ENCODE measurements at places on chromosomes 3 and 15.

DNA sequence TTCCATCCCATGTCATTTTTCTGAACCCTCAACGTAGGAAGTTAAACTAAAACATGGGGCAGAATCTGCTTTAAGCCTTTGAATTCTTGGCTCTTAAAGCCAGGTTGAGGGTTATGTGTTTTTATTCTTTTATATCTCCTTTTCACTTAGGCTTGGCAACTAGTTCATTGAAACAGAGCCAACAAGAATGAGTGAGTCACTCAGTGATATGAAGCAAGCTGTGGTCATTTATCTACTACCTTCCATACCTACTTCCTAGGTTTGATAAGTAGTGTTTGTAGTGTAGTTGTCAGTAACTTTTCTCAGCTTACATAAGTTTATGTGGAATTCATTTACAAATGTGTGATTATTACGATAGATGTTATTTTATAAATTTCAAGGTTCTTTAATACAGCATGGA lies 67.4 kb downstream of the SNRPN start:
- no peak for DNase-seq

DNA sequence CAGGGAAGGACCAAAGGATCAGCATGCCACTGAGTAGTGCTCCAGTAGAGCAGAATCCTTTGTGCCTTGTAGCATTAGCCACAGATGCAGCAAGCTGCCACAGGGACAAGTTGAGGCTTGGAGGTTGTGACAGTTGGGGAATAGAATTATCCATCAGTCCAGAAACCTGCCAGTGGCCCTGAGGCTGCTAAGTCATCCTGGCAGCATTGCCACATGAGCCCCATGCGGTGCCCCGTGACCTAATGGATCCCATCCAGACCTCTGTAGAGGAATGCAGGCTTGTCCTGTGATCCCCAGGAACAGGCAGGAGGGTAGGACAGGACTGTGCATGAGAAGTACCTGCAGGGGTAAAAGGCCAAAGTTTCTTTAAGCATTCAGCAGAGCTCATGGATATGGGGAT lies 51.7 kb downstream of the BOC start:
- no peak for DNase-seq

DNA sequence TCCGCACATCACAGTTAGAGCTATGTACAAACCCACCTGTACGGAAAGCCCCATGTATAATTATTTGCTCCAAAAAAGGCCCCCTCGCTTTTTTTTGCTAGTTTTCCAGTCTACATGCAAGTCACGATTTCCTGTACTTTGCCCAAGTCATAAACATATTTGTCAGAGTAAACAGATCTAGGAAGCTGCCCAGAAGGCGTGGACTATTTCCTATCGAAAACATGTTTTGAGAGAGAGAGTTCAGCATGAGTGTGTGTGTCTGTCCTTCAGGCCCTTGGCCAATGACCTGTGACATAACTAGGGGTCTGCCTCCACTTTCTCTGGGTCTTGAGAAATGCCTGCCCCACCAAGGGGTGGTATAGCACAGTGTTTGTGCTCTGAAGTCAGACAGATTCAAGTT lies 72.7 kb upstream of the HACD2 start:
- no peak for DNase-seq

- no peak for DNase-seq
Measured at GRCh38 chr15:62964251-62964650, 78.3 kb upstream of the TPM1 start.

DNA sequence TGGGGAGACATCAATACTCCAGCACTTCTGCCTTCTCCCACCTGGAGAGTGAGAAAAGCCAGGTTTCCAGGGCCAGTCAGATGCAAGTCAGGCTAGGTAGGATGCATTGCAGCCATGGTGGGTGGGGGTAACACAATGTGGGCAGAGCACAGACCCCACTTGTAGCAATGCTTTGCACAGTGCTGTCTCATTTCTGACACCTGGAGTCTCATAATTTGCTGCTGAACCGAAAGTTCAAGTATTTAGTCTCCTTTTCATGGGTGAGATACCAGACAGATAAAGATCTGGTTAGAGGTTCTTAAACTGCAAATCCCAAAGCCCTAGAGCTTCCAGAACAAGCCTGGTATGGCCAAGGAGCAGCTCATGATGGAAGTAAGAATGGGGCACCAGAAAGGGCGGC lies 880.3 kb upstream of the CFAP20DC start:
- DNase-seq, result no peak

DNA sequence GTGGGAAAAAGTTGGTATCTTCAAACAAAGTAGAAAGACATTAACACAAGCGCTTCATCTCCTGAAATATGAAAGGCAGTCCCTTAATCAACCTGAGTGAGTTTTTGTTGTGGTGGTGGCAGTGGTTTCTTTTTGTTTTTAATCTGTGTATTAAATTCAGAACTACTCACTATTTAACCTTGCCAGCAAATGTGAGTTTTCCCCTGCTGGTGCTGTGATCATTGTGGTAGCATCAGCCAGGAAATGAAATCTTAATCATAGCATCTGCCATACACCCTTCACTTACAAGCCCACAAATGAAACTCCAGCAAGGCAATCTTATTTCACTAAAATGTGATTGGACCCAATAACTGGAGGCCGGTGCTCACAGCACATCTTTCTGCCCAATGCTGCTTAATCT lies 229.7 kb downstream of the SHOX2 start:
- DNase-seq, result no peak

DNA sequence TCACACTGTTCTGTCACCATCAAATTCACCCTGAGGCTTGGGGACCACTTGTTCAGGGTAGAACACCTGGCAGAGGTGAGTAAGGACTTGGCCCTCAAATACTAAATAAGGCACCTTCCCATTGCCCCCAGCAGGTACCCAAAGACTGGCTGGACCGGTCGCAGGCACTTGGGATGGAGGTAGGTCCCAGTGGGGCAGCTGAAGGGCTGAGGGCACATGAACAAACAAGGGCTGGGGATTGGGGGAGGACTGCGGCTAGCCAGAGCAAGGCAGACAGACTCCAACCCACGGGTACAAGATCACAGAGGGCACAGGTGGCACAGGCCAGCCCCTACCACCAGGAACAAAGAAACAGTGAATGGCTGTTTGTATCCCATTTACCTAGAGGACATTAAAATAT lies 1.9 kb downstream of the MRPS25 start:
- DNase-seq, result no peak

DNA sequence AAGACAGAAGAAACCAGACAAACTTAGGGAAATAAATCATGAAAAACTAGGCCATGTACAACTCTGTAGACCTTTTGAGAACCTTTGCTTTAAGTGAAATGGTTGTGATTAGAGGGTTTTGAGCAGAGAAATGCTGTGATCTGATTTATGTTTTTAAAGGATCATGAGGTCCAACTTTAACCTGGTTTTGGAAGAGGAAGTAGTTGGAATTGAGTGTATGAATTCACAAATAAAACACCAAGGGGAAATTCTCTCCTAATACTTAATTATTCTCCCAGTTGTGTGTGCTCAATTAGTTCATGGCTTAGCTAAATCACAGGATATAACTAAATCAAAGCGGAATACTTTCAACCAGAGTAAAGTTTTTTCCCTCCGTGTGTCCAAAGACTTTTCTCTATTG lies 45.5 kb upstream of the MCF2L2 start:
- no peak for DNase-seq

- no peak for DNase-seq
Measured at GRCh38 chr3:153137626-153138025, 24.4 kb upstream of the RAP2B start.

DNA sequence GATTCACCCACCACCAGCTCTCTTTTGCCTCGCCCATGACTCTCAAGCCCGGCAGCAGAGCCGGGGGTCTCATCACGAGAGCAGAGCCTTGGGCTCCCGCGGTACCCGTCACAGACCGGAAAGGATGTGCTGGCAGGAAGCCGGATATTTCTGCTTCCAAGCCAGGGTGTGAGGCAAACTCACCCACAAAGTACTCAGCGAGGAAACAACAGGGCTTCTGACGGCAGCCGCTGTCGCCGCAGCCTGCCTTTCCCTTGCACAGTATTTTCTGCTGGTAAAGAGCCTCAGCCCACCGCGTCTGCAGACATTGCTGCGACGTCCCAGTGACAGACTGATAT lies 119.9 kb downstream of the NSMCE3 start:
- DNase-seq, result no peak

GRCh38 chr15:45640616-45641015 lies 5.8 kb downstream of the SQOR start:
- no peak for DNase-seq

DNA sequence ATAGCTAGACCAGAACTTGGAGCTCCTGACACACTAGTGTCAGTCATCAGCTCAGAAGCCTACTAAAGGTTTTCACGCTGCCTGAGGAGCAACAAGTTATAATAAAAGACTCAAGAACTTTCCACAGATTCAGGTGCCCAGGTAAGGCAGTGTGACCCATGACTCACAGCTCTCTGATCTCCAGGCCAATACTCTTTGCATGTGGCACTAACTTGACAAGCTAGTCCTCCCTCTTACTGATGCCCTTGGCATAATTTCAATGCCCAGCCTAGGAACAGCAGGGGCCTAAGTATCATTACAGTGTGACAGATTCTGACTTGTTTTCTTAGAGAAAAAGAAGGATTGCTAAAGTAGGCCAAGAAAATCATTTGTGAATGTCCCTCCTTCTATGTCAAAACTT lies 38.4 kb downstream of the MEIS2 start:
- no peak for DNase-seq

GRCh38 chr3:142858043-142858442 lies 30.8 kb downstream of the PCOLCE2 start:
- no peak for DNase-seq

DNA sequence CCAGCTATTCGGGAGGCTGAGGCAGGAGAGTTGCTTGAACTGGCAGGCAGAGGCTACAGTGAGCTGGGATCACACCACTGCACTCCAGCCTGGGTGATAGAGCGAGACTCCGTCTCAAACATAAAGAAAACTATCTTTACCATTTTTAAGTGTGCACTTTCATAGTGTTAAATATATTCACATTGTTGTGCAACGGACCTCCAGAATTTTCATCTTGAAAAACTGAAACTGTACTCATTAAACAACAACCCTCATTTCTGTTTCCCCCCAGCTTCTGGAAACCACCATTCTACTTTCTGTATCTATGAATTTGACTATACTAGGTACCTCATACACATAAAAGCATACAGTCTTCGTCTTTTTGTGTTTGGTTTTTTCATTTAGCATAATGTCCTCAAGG lies 375.1 kb downstream of the SHQ1 start:
- DNase-seq, result no peak

DNA sequence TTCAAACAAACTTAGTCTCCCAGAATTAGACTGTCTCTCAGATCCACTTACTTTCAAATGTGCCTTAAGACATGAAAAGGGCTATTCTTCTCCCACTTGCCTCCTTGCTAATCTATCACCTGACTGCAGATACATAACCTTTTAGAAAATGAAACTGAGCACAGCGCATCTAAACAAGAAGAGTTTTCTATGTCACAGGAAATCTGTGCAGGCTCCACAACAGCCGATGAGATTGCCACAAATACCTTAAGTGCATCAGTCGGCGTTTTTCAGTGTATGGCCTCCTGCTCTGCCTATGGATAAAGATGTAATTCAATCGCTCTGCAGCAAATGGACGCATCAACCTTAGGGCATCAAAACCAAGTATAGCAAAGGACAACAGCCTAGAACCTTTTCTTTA lies 544.2 kb downstream of the FOXP1 start:
- DNase-seq, result no peak

DNA sequence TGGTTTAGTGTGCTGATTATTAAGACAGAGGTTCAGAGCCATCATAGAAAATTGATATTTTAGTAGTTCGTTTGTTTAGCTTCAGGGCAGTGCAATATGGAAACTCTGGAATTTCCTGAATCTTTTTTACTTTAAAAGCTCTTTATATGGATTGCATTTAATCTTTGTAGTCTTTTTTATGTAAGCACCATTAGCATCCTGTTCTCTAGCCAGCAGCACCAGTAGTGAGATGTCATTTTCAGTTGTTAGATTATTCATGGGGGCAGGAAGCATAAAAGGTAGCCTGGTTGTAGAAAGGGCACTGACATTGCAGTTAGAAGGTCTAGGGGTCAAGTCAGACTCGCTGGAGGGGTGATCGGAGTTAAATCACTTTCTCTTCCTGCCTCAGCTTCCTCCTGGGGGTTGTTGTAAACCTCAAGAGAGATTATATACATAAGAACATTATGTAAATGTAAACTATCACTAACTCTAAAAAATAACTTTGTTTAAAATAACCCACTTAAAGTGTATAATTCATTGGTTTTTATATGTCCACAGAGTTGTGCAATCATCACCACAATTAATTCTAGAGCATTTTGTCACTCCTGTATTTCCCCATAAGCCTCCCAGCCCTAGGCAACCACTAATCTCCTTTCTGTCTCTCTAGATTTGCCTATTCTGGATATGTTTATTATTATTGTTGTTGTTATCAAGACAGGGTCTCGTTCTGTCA lies 31.4 kb upstream of the ITPKA start:
- no peak for DNase-seq

DNA sequence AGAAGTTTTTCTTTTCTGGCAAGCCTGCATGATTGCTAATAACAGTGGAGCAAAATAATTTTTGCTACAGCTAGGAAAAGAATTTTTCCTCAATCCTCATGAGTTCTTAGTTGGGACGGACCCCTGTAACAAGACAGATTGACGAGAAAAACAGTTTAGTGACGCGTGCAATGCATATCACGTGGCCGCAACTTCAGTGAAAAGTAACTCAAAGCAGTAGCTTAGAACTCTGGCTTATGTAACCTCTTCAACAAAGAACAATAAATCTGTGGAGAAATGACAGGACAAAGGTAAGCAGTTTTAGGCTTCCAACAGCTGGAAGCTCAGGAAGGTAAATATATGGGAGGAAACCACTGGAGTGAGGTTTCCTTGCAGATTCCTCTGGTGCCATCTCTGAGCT lies 19.7 kb downstream of the FAM107A start:
- no peak for DNase-seq

DNA sequence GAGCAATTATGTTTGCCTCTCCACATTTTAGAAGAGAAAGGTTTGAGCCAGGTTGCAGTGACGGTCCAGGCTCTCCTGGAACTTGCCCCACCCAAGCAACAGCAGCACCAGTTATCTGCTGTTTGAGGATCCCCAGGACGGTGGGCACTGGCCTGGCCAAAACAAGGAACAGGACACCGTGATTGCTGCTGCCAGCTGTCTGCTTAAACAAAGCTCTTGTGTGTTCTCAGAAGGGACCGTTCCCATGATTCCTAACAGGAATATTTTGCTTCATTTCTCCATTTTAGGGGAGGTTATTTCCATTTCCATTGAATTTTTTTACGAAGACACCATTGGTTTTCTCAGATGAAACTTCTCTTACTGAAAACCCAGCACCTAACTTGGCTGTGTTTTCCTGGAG lies 66.4 kb upstream of the RPL35A start:
- no peak for DNase-seq

DNA sequence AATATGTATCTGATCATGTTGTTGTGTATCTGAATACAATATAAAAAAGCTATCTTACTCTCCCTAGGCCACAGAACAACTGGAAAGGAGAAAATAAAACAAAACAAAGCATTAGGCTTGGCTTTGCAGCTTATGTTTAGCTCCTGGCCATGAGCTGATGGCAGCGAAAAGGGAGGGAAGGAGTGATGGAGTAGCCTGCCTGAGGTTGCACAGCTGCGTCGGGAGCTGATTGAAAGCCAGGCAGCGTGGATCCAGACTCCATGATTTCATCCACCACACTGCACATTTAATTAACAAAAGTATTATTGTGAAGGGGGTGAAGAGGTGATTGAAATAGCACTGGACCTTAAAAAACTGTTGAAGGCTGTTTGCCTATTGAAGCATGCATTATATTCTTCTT lies 212.2 kb downstream of the GABRG3 start:
- no peak for DNase-seq

GRCh38 chr3:61632568-61633175 lies 71.3 kb downstream of the PTPRG start:
- DNase-seq, result peak; percentile 50

- DNase-seq, result peak; percentile 72
Measured at GRCh38 chr3:194313560-194314387, 37.4 kb downstream of the CPN2 start.

- DNase-seq, result peak; percentile 8
Measured at GRCh38 chr3:140386357-140387100, 291.3 kb upstream of the TRIM42 start.

All from mesendoderm (in vitro differentiated cells).